GM13976 (cell line): ENCODE measurements at places on chromosomes 11 and 22.
A peak's percentile ranks its signal among the peaks of the same experiment; 100 is the strongest.

DNA sequence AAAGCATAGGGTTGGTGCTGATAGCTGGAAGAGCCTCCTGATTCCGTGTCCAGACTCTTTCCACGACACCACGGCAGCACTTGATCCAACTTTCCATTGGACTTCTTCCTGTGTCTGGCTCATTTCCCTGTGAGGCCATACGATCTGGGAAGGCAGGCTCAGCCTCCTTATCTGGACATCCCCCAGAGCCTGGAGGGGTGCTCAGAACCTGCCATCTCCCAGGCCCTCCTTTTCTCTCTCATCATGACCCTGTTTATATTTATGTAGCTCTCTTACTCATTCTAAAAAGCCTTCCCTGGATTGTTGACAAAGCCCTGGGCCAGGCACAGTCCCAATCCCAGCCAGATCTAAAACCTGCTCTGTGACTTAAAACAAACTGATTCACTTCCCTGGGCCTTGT, 7.8 kb upstream of the BCL9L start:
- no peak for DNase-seq

- no peak for DNase-seq
These were observed 29.1 kb downstream of the CSF2RB start for GRCh38 chr22:36942556-36942955.

GRCh38 chr22:19522190-19522880, 1.9 kb downstream of the CLDN5 start:
- DNase-seq = no peak

GRCh38 chr11:104774578-104774977, 123.7 kb downstream of the CASP12 start:
- no peak for DNase-seq

DNA sequence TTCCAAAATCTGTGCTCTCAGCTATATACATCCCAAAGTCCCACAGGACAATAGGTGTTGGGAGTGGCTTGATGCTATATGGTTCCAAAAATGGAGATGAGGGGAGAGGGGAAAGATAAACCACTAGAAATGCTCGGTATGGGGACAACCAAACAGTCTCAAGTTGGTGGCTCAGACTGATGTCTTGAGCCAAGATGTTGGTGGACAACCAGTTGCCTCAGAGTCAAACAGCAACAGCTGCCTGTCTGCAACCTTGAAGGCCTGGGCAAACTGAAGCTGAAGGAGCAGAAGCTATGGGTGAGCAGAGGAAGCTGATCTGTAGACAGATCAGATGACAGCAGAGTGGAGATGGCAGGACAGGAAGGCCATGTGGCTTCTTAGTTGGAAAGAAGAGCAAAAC, 4.0 kb downstream of the RRP8 start:
- DNase-seq = no peak

DNA sequence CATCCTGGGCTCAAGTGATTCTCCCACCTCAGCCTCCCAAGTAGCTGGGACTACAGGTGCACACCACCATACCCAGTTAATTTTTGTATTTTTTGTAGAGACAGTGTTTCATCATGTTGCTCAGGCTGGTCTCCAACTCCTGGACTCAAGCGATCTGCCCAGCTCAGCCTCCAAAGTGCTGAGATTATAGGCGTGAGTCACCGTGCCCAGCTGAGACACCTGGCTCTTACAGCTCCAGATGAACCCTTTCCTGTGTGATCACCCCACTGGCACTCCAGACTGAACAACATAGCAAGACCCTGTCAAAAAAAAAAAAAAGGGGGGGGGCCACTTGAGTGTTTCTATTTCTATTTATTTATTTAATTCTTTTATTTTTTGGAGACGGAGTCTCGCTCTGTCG, 1.0 kb upstream of the ADSL start:
- DNase-seq = no peak

DNA sequence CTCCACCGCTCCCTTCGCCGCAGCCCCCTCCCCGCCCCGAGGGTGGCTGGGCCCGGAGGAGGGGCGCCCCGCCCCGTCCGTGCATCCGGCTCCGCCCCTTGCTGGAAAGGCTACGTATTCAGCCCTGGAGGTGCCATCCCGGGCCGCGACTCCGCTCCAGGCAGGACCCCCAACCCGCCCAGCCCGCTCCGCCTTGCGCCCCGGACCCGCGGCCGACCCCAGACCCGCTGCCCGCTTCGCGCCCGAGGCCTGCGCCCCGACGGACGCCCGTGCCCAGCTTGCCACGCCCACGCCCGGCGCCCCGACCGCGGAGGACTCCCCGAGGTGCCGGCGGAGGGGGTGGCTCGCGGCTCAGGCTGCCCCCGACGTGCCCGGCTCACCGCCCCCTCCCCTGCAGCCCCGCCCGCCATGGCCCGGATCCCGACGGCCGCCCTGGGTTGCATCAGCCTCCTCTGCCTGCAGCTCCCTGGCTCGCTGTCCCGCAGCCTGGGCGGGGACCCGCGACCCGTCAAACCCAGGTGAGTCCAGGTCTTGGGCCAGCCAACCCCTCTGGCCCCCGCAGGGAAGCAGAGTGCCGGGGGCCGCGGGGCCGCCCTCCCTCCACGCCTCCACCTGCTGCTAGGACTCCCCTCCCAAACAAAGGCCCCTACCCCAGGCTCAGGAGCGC, at the start of gene ADM2:
Gene ADM2 (plus strand): TSS at position 104 of the 667 bp plus-strand sequence. CDS start 305 bp downstream, at position 409.
- DNase-seq = peak; percentile 80

- no peak for DNase-seq
These were observed 37.9 kb downstream of the NECTIN1 start for GRCh38 chr11:119691020-119691666.

GRCh38 chr11:126026579-126026978, 36.1 kb downstream of the CDON start:
- DNase-seq = no peak

DNA sequence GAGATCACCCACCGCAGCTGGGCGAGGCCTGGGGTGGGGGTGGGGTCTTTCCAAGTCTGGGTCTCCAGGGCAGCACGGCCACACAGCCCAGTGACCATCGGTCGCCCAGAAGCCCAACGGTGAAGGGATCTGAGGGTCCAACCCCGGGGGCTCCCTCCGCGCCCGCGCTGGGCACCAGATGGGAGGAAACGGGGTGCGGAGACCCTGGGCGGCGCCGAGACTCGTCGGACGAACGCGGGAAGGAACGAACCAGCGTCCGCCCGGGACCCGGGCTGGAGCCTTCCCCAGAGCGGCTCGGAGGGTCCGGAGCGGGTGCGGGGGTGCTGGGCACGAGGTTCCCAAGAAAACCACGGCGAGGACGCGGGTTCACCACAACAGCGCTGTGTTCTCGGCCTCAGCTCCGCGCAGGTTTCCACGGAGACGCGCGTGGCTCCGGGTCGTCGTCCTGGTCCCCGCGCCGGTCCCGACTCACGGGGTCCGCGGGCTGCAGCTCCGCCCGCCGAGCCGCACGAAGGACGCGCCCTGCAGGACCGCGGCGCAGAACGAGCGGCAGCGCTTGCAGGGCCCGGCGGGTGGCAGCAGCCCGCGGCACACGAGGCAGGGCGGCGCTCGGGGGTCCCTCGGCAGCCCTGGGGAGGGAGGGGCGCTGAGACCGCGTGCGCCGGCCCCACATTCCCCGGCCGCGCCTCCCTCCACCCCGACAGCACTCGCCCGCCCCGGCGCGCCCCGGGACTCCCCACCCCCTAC, 2.3 kb upstream of the IL17REL start:
- no peak for DNase-seq

DNA sequence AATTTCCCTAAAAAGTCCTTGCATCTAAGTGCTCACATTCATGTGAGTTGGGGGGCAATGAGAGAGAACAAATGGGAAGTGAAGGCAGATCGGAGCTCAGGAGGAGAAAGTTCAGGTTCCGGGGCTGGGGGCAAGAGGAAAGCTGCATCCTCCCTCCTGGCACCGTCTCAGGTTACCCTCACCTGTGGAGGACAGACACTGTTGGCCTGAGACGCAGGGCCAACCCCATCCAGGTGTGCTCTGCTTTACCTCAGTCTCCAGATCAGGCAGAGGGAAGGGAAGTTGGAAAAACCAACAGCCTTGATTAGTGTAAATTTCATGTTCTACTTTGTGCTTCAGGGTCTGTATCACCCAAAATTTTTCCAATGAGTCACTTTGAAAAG, 146.9 kb downstream of the TRIM29 start:
- no peak for DNase-seq

DNA sequence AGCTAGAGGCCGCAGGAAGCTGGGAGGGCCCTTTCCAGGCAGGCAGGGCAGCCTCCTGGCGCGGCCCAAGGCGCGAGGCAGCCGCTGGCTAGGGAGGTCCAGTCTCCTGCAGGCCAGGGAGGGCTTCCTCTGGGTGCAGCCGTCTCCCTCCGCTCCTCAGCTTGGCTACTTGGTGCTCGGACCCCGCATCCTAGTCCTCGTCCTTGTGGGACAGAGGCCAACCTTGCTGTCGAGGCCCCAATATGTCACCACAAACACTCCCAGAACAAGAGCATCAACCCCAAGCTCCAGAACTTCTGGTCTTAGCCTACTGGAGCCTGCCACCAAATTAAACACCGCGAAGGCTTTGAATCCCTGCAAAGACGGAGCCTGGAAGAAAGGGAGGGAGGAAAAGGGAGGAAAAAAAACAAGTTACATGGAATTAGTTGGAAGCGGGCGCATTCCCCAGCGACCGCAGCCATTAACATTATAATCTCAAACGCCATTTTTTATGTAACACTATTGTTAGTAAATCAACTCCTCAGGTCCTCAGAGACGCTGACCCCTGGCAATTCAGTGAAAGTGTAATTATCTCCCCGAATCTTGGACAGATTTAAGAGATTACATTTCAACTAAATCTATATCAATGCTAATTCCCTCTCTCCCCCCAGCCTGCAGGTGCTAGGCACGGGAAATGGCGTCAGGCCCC, 12.7 kb upstream of the PAX6 start:
- peak; percentile 16 for DNase-seq

DNA sequence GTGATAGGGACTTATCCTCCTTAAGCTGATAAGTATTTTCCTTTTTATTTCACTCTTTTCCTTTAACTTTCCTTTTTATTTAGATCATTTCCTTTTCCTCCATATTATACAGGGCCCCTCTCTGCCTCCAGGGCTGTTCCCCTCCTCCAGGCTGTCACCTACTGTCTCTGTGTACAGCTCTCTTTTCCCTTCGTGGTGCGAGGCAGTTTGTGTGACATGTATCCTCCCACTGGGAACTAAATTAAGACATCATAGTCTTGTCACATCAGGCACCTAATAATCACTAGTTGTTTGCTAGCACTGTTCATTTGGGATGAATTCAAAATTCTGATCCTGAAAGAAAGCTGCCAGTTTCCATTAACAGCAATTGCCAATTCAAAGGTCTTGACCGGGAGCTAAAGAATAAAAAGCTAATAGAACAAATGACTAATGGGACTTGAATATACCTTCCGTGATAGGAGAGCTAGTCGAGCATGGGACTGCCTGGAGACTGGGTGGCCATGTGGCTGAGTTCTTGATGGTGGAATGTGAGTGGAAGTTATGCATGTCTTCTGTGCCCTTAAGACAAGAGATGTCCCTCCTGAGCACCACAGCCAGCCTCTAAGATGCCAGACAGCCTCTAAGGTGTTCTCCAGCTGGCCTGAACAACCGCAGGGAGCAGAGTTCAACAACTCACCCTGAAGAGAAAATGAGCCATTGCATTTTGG, 77.7 kb upstream of the LRRC55 start:
- DNase-seq = no peak

DNA sequence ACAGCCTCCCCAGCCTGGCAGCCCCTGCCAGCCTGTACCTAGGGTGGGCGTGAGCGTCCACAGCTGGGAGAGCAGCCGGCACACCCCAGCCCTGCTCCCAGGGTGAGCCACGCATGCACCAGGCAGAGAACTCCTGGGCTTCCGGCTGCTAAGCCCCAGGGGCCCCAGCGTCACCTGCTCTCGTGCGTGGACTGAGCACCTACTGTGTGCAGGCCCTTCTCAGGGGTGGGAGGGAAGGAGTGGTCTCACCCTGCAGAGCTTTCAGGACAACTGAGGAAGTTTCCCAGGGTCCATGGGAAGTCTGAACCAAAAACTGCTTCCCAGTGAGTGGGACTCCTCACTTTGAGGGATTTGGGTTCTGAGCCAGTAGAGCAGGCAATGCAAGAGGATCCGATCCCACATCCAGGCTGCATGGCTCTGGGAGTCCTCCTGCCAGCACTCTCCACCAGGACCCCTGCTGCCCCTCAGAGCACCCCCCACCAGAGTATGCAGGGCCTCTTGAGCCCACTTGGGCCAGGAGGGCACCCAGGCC, 47.1 kb upstream of the PRODH start:
- no peak for DNase-seq

DNA sequence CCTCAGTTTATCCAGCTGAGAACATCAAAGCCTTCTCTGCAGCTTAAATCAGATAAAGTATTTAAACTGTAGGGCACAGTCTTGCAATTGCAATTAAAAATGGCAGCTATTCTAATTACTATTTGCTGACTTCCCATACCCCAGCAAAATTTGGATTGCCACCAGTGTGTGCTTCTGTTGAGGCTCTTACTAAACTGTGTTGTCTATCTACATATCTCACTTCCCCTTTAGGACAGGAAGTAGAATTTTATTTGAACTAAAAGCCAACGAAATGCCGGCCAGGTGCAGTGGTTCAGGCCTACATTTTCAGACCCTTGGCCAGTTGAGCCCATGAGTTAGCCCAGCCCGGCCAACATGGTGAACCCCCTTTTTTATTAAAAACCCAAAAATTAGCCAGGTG, 7.1 kb downstream of the SAA4 start:
- DNase-seq = peak; percentile 69

DNA sequence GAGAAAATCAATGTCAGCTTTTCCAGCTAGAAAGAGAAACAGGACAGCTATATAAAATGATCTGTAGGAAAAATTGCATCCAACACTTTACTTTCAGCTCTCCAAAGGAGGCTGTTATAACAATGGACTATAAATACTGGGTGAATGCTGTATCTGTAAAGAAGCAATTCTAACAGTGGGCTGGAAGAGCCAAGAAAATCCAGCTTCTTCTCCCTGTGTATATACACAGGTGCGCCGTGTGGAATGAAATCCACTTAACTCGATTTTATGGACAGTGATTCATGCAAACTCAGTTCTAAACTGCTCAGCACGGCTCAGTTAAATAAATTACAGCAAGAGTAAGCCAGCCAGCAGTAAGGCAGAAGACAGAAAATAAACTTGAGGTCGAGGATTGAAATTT, 32.5 kb upstream of the LMO2 start:
- no peak for DNase-seq

GRCh38 chr11:57885298-57886050, 123.9 kb downstream of the CTNND1 start:
- DNase-seq = no peak

- DNase-seq = no peak
These were observed 66.4 kb downstream of the DGCR2 start for GRCh38 chr22:19055801-19056200.

GRCh38 chr11:8242499-8243280, 21.0 kb downstream of the LMO1 start:
- no peak for DNase-seq

DNA sequence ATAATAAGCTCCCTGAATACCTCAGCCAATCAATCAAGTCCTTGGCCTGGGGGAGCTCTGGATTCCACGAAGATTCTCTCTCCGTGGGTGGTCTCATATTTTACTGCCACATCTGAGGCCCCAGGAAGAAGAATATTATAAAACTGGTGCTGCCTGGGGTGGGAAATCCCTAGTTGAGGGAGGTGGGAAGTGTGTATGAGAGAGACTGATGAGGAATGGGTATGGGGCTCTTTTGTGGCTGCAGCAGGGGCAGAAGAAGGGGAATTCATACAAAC, 71.5 kb downstream of the SYN3 start:
- DNase-seq = no peak
